ENCODE measurements at places on chromosomes 3 and 15.

DNA sequence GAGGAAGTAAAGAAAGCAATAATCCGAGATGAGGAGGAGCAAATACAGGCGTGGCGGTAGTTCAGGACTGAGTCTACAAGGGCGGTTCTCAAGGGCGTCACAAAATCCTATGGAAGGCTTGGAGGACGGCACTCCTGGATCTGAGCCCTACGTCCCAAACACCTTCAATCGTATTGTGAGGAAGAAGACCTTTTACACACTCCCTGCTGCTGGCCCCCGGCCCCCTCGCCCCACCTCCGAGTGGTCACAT, 747 bp downstream of the PLD1 start:
- no peak for DNase-seq

DNA sequence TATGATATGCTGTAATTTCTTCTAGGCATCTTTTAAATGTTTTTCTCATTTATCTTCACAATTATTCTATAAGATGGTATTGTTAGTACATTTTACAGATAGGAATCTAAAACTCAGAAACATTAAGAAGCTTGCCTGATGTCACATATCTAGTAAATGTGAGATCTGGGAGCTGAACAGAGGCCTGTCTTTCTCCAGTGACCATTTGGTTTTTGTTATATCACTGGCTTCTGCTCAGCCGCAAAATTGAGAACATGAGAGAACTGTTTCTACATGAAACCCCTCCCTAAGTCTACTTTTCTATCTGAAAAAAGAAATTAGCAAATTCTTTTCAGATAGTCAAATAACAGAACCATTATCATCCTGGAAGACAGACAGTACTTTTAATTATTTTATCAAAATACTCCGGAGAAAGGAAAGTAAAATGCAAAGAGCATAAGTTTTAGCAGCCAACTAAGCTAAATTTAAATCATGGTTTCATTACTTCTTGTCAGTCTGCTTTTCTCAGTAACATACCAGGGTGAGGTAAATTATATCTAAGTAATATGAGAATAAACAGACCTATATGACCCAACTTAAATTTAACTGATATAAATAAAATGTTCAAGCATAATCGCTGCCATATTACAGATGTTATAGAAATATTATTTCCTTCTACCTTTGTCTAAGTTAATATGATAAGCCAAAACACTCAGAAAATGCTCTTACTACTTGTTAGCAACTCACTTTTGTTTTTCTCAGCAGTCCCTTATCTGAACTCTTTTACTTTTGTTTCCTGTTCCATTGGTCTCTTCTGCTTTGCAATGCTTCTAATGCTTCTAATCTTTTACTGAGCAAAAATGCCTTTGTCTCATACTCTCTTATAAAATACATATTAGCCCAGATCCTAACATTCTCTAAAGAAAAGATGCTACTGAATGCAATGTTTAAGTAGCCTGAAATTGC, 68.0 kb upstream of the MBNL1 start:
- no peak for DNase-seq

DNA sequence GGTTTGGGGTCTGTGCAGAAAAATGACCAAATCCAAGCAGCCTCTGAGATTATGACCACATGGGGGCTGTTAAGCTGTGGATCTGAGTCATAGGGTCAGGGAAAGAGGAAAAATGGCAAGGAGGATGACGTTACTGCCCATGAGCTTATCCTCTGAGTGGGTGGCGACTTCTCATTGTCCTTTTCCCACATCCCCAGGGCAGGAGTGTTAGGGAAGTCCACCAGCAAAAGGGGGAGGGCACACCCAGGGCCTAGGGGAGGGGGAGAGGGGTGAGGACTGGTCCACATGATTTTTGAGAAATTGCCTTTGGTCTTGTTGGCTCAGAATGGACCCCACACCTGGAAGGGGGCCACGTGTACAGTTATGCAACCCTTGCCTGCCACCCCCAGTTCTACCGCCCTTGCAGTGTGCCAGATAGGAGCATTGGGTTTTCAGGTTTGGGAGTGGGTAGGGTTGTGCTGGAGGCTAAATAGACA, 2.6 kb downstream of the CD276 start:
- no peak for DNase-seq

GRCh38 chr15:74960995-74961588, 4.5 kb upstream of the RPP25 start:
- no peak for DNase-seq

DNA sequence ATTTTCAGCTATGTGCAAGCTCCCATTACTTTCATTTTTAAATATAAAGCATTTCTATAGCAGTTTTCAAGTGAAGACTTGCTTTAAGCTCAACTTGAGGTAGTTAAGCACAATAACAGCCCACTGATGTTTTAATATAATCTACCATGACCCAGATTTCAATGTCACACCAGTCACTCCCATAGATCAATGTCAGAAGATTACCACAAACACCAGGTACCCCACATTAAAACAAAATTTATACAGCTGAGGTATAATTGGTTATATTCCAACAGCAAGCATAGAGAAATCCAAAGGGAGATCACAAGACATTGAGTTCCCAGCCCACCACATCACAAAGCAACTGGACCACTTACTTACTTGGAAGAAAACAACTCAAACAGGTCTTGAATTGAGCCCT, 22.8 kb downstream of the GTPBP8 start:
- no peak for DNase-seq

DNA sequence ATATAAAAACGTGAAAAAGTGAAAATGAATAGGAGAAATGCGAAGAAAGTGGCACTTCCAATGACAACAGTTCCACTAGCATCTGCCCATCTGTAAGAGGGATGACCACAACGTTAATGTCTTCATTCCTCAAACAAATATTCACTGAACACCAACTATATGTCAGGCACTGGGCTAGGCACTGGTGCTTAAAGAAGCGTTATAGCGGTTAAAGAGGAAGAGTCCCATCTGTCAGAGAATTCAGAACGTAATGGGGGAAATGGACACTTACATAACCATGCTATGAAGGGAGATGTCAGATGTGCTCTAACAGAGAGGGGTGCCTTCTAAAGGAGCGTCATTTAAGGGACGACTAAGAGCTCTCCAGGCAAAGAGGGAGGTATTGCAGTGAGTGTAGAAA, 8.2 kb downstream of the RUBCN start:
- no peak for DNase-seq

GRCh38 chr15:47246317-47246716, 471.0 kb upstream of the SEMA6D start:
- DNase-seq = no peak

- no peak for DNase-seq
Measured at GRCh38 chr3:58996730-58997129, 53.1 kb downstream of the CFAP20DC start.

GRCh38 chr3:104892044-104892443, 474.7 kb upstream of the ALCAM start:
- no peak for DNase-seq

- DNase-seq = no peak
Measured at GRCh38 chr3:146249921-146250320, 984 bp downstream of the PLSCR4 start.

DNA sequence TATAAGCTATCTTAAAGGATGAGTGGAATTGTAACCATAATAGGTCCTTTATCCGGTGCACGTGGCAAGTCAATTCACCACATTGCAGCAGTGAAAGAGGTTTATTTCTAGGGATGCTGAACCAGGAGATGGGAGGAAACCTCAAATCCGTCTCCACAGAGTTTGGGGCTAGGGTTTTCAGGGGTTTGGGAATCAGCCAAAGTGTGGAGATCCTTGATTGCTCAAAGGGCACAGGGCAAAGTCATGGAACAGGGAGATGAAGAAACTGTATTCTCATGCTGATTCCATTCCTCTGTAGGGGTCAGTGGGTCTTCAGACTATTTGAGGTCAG, 7.2 kb upstream of the RAF1 start:
- DNase-seq = no peak

DNA sequence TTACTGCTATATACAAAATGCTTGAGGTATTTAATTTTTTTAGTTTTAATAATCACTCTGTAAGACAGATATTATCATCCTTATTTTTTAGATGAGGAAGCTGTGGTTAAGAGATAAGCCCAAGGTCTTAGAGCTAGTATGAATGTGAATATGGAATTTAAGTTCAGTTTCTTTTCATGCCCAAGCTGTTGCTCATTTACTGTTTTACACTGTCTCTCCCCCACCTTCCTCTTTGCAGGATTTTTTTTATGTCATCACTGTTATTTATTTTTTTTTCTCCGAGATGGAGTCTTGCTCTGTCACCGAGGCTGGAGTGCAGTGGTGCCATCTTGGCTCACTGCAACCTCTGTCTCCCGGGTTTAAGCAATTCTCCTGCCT, 22.5 kb downstream of the MAP2K5 start:
- no peak for DNase-seq

DNA sequence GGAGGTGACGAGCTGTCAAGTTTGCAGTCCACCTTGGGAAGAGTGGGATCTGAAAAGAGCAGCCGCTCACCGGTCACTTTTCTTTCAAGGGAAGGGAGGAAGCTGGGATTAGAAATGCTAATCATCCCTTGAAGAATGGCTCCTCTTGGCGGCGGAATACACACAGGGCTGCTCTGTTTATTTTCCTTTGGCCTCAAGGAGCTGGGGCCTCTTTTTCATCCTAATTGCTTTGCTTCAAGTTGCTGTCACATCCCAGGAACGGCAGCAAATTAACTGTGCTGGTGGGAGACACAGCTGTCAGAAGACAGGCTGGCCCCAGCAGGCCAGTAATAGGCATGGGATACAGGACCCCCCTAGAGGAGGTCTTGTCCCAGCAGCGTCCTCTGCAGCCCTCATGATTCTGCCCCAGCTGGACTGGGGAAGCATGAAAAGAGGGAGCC, 6.7 kb downstream of the KBTBD13 start:
- DNase-seq = no peak

Measured in GM04503 (cell line).